Hematopoietic multipotent progenitor cell (in vitro differentiated cells): ENCODE measurements at places on chromosomes 2 and 18.

- DNase-seq: no peak
These were observed 1.3 kb downstream of the CYTIP start for GRCh38 chr2:157442636-157443035.

DNA sequence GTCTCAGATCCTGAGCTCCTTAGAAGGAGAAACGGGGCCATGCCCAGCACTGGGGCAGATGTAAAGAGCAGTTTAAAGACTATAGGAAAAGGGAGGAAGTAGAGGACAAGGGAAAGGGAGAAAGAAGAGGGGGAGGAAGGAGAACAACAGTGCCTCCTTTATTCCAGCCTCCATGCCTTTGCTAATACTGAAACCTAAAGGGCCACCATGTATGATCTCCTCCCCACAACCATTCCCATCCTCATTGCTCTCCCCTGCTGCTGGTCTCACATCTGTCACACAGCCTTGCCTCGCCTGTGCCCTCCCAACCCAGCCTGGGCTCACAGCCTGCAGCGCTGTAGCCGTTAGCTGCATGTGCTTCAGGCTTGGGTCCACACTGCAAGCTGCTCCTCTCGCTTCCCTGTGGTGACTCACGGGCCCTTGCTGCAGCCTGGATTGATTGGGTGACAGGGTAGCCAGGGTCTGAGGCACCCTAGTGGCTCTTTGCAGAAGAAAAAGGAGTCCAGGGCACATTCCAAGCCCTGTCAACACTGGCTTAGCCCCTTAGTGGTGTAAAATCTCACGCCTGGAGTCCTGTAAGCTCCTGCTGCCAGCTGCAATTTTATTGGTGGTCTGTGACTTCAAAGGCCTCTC is 281.9 kb downstream of the SRBD1 start:
- DNase-seq: no peak

GRCh38 chr2:189276277-189276676 is 96.7 kb upstream of the COL5A2 start:
- no peak for DNase-seq

GRCh38 chr18:417495-417894 is 83.0 kb downstream of the COLEC12 start:
- DNase-seq: peak; percentile 62

GRCh38 chr2:55929476-55929875 is 5.9 kb upstream of the EFEMP1 start:
- DNase-seq: no peak

DNA sequence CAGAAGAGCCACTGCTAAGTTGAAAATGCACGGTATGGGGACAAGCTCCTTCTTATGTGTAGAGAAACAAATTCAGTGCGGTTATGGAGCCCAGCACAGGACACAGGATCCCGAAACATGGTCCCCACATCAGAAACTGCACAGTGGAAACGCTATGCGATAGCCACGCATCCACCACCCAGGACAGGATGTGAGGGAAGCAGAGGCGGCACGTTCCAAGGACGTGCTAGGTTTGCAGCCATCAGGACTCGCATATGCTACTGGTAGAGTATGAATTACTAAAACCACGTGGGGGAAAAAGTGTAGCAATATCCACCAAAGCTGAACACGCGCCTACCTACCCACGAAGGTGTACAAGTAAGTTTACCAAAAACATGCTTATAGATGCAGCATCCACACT is 34.7 kb upstream of the SNTG2 start:
- DNase-seq: no peak

DNA sequence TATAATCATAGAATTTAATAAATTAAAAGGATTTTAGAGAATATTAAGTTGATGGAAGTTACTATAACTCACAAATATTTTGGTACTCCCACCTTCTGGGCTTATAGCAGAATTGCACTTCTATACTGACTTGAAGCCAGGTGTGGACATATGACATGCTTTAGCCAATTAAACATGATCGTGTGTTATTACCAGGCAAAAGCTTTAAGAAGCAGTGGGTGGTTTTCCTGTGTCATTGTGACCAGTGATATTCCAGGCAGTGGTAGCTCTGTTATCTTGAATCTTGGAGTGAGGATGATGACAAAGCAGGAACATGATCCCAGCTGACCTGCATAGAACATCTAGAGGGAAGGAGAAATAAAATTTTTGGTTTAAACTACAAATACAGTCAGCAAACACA is 370.9 kb upstream of the ZEB2 start:
- peak; percentile 50 for DNase-seq

DNA sequence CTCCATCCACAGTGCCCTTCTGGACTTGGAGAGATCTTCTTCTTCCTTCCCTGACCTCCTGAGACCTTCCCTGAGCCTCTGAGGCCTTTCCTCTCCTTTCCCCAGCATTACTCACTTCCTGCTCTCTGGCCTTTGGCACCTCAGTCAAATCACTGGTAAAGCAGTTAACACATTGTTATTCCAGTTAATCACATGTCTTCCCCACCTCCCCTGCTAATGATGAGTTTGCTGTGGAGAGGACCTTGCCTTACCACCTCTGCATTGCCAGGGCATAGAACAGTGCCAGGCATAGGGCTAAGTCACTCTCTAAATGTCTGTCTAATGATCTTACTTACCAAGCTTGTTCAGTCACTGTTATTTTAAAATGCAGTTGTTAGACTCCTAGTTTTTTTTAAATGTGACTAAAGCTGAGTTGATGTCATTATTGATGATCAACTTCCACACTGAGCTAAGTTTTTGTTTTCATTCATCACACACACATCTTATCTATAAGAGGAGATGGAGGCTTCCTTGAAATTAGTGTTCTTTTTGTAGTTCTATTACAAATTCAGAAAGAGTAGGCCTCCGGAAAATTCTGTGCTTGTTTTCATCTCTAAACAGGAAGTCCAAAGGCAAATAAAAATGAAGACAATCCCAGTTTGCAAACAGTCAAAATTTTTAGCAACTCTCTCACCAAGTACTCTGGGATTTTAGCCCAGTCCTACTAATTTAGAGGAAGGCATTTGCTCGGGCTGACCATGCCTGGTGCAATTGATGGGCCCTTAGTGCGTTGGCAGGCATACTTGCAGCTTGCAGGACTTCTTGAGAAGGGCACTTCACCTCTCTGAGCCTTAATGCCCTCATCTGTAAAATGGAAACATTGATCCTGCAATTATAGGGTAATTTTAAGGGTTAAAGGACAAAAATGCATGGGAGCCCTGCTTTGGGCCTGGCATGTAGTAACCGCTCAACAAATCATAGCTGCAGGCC is 113.7 kb upstream of the SPRED2 start:
- no peak for DNase-seq

- DNase-seq: no peak
These were observed 129.0 kb downstream of the ERBB4 start for GRCh38 chr2:212409560-212409959.

DNA sequence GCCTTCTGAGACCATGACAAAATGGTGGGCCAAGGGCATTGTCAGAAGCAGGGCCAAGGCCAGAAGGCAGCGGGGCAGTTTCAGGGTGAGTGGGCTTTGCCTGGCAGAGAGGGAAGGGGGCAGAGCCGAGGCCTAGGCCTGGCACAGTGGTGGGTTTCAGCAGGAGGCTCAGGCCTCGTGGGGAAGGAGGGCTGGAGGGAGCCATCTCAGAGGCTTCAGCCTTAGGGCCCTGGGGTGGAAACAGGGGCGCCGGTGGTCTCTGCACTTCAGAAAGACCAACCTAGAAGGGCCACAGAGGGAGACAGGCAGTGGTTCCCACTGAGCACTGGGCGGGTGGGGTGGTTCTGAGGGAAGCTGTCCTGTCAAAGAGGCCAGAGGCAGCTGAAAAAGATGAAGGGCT is 58.0 kb upstream of the SMAD7 start:
- no peak for DNase-seq

GRCh38 chr18:55400590-55401541 is 187.1 kb downstream of the TCF4 start:
- DNase-seq: no peak

DNA sequence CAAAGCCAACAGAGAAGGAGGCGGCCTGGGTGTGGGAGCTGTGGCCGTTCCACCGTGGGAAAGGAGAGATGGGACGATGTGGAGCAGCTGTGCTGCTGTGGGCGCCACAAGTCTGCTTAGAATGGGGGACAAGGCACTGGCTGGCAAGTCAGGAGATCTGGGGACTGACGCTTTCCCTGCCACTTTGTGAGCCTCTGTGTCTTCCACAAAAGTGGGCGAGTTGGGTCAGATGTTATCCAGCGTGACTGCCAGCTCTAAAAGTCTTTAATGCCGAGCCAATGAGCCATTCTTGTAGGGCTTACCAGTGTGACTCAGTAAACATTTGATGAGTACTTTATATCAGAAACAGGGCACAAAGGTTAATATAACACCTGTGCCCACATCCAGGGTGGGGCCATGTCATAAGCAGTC is 113.6 kb upstream of the MGAT5 start:
- no peak for DNase-seq
